ENCODE measurements at places on chromosomes 5 and 9.

- DNase-seq, result no peak
Measured at GRCh38 chr5:64077589-64077988, 88.1 kb upstream of the RNF180 start.

DNA sequence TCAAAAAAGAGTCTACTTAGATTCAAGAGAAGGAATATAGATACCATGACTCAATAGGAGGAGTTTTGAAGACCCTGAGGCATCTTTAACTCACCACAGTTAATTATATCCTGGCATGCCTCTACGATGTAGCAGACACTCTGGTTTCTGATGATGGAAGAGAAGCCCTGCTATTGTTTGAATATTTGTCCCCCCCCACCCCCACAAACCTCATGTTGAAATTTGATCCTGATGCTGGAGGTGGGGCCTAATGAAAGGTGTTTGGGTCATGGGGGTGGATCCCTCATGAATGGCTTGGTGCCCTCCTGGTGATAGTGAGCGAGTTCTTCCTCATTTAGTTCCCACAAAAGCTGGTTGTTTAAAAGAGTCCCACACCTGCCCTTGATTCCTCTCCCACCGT, 147.9 kb upstream of the TBCA start:
- DNase-seq, result no peak

DNA sequence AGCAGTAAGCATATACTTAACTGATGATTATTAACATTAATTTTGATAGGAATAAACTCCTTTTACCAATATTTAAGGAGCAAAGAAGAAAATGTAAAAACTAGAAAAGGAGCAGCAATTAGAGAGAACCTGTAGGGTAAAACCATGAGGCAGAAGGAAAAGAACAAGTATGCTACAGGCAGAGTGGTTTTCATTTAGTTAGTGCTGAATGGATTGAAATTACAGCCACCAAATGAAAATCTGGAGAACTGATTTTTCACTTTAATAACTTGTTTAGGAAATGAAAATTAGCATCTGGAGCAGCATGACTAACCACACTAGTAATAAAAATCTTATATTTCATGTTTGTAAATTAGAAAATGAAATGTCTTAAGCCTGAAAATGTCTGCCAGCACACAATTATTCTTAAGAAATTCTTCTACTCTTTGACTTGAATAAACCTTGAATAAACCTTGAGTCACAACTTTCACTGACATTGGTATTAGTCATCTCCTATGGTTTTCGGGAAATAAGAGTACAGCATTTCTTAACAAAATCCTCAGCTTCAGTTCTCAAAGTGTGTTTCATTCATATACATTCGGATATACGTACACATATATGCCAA, 1504.9 kb upstream of the C9orf72 start:
- DNase-seq, result no peak

DNA sequence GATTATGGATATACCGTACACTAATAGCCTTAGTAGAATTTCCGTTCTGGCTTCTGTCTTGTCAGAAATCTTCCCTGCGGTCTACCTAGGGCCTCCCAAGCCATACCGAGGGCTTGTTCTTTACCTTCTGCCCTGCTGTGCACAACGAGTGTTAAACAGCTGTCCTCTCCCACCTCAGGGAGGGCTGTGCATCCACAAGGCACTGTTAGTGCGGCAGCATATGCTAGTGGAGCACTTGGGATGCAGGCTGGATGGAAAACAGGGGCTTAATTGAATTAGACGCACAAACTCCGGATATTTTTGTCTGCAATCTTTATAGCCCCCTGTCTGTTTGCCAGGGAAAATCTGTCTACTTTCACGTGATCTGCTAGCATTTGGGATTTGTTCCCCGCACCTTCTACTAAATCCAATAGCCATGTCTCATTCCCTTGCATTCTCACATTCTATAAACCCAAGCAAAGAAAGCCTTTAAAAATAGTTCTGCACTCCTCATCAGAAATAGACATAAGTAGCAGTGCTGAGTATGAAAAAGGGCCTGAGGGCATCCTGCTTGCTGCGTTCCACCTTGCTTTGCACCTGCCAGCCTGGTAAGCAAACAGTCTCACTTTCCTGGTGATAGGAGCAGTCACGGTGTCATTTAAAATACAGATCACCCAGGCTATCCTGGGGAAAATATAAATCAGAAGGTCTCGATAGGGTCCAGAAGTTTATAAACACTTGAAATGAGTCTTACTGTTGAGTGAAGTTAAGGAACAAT, 382.6 kb downstream of the RASEF start:
- no peak for DNase-seq

DNA sequence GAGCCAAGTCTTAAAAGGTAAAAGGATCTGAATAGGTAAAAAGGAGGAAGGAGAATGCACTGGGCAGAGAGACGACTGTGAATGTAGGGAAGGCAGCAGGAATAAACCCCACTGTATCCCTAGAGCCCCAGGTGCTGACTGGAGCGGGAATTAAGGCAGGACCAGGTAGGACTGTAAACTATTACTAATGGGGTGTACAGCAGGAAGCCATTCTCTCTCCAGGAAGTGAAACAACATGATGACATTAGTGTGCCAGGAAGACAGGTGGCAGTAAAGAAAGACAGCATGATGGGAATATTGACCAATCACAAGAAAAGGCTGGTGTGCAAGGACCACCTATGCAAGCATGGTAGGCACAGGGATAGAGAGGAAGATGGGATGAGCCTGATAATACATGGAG, 433.0 kb downstream of the DNAH5 start:
- DNase-seq, result no peak

- no peak for DNase-seq
Measured at GRCh38 chr9:23412046-23412445, 414.0 kb downstream of the ELAVL2 start.

- DNase-seq, result no peak
Measured at GRCh38 chr5:89282554-89283510, 399.8 kb upstream of the MEF2C start.
